ENCODE measurements at places on chromosomes 5 and 9.

GRCh38 chr5:108523360-108523759 lies 141.5 kb upstream of the FBXL17 start:
- DNase-seq, result no peak

GRCh38 chr9:100426189-100426529 lies 784 bp upstream of the MSANTD3 start:
- DNase-seq, result no peak

DNA sequence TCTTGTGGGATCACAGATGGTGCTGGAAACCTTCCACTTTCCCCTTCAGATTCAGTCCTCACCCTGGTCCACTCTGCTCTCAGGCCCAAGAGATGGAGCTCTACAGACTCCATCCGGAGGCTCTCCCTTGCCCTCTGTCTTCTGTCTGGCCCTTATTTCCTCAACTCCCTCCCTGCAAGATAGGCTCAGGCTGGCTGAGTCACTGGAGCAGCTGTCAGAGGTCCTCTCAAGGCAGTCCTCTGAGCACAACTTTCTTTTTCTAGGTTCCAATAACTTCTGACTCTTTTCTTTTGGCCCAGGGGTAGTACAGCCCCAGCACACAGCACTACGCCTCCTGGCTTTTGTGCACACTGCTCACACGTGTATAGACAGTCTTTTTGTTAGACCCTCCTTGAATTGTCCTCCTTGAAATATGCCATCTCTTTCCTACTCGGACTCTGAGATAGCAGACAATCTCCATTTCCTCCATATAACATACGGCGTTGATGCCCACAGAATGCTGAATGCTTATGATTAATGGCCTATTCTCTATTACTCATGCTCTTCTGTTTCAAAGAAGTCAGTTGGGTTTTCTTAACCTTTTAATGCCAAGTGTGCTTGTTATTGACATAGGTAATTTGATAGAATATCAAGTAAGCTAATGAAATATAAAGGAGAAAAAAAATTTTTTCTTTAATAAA lies 193.1 kb downstream of the SLC12A2 start:
- no peak for DNase-seq

DNA sequence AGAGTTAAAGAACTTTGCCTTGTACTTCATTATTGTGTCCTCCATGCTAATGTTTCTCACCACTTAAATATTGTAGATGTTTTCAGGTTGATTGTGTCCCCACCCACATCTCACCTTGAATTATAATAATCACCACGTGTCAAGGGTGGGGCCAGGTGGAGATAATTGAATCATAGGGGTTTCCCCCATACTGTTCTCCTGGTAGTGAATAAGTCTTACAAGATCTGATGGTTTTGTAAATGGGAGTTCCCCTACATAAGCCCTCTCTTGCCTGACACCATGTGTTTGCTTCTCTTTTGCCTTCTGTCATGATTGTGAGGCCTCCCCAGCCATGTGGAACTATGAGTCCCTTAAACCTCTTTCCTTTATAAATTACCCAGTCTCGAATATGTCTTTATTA lies 248.3 kb downstream of the FBXL7 start:
- no peak for DNase-seq

DNA sequence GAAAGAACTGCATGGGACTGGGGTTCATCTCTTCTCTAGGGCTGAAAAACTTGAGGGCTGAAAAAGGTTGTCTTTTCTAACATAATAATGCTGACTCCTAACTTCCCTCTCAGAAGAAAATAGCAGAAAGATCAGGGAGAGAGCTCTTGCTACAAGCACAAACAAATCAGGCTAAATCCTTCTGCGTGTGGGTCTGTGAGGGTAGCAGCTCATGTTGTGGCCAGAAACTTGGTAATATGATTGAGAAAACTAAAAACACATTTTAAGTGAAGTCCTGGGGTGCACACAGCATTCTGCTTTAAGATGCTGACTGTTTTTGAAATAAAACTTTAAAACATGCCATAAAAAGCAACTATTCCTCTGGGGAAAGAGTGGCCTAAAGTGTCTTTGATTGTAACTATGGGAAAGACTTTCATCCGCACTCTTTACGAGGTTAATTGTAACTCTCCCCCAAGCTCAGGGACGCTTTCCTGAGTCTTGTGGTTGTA lies 56.7 kb downstream of the SAXO1 start:
- DNase-seq, result no peak

DNA sequence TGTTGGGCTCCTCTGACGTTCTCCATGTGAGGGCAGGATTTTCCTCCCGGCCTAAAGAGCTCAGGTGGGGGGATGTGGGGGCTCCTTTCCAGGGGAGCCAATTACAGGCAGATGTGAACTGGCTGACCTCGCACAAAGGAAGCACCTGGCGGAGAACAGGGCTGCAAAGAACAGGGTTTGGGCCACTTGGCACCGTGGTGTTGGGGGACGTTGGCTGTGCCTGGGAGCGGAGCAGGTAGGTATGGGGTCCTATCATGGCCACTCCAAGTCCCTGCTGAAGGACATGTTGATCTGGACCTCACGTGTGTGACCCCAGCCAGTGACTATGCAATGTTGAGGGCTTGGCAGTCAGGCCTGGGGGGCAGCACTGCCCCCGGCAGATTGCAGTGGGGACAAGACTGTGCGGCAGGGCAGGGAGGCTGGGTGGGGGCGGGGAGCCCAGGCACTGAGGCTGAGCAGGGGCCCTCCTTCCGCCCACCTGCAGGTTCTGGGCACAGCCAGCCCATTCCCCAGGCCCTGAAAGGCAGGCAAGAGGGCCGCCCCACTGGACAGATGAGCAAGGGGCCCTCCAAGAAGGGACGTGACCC lies 19.4 kb downstream of the FIBCD1 start:
- DNase-seq, result no peak

GRCh38 chr5:2737273-2738155 lies 14.0 kb downstream of the IRX2 start:
- DNase-seq, result no peak

DNA sequence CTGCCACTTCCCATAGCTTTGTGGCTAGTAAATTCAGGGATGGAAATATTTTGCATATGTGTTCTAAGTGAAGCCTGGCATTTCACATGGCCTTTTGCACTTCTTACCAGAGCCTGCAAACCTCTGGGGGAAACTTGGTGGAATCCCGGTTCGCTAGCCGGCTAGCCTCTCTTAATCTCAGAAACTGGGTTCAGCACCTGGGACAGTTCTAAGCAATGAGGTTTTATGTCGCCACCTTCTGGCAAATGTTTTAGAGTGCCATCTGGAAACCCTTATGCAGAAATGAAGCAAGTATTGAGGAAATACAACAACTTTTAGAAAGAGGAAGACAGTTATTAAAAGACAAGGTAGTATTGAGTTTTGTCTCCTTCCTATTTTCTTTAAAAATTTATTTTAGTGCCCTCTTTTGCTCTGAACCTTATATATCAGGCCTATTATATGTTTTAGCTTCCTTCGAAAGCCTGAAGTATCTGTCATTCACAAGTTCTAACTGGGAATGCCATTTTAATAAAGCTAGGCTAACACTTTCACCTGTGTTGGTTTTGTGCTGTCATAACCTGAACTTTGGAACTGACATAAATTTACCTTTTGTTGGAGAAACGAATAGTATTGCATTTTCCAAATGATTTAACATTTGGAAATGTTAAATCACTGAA lies 963 bp upstream of the HTR1A start:
- peak; percentile 73 for DNase-seq

DNA sequence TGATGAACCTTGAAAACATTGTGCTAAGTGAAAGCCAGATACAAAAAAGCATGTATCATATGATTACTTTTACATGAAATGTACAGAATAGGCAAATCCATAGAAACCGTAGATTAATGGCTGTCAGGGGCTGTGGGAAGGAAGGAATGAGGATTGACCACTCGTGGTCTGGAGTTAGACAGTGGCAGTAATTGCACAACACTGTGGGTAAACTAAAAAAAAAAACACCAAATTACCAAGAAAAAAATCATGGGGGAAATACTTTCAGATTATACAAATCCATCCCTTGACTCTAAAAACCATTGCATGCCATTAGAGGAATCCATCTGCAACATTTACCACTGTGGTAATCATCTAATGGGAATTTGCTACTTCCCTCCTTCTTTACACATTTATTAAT lies 140.0 kb downstream of the SIL1 start:
- DNase-seq, result no peak

- DNase-seq, result no peak
Measured at GRCh38 chr9:133868203-133868602, 123.9 kb downstream of the VAV2 start.

- no peak for DNase-seq
Measured at GRCh38 chr5:10734037-10734709, 26.9 kb downstream of the DAP start.

DNA sequence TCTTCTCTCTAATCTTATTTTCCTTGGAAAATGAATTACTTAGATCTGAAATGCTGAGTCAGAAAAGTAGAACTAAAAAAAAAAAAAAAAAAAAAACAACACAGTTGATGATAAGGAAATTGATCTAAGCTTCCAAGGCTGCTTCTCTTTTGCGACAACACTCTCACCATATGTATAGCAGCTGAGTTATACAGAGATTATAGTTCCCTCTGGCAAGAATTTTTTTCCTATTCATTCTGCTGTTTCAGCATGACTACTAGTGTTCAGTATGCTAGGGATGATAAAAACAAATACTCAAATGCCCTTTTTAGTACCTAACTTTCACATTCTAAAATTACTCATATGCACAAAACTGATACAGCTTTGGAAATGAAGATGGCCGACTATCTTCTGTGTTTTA lies 267.3 kb downstream of the MLLT3 start:
- DNase-seq, result no peak

DNA sequence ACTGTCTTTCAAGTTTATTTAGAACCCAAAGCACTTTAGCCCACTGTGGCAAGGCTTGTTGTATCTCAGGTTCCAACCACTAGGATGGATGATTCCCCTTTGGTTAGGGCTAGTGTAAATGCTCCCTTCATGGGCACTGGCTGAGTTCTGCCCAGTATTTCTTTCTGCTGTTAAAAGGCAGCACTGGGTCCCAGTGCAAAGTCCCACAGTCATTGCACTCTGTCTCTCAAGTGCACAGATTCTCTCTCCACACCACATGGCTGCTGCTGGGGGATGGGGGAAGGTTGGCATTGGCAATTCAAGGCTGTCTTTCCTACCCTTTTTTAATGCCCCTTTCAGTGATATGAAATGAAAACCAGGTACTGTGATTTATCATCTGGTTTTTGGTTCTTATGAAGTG lies 7.2 kb upstream of the NPR3 start:
- DNase-seq, result no peak

GRCh38 chr5:141969783-141970771 lies 1.2 kb downstream of the RNF14 start:
- DNase-seq, result peak; percentile 77

DNA sequence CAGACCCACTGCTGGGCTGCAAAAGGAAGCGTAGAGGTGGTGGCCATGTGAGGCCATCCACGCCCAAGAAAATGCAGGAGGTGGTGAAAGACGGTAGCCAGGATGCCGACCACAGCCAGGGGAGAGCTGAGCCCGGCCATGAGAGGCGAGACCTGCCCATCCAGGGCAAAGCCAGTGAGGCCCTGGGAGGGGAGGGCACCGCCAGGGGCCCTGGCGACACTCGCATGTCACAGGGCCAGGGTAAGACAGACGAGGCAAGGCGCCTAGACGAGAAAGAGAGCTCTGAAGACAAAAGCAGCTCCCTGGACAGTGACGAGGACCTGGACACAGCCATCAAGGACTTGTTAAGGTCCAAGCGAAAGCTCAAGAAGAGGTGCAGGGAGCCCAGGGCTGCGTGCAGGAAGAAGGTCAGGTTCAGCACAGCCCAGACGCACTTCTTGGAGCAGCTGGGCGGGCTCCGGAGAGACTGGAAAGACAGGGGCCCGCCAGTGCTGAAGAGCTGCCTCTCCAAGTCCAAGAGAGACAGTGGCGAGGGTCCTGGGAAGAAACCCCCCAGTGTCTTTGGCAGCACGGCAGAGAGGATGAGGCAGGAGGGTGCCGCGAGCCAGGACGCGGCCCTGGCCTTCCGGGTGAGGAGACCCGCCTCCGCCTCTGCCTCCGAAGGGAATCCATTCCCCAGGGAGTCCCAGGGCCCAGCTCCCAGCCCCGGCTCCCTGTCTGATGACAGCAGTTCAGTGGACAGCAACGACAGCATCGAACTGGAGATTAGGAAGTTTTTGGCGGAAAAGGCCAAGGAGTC lies 6.9 kb downstream of the PPP1R26 start:
- no peak for DNase-seq

DNA sequence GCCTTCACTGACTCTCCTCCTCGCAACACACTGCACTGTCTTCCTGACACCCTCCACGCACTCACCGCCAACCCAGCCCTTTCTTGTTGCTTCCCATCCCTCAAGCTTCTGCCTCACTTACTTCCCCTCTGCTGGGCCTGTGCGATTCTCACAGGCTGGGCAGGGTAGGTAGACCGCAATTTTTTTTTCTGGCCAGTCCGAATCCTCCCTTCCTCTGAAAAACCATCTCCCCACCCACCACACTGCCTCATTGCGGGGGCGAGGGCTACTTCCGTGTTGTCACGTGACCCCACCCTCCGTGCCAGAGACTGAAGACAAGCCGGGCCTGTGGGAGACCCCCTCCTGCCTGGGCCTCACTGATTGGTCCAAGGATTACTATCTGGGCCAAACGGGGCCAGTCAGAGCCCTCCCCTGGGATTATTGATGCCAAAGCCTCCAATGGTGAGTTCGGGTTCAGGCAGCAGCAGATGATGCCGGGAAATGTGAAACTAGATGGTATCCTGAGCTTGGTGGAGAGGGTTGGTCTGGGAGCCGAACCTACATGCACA lies 73.1 kb downstream of the STK10 start:
- peak; percentile 97 for DNase-seq

- DNase-seq, result no peak
Measured at GRCh38 chr5:170633235-170634081, 129.6 kb downstream of the KCNIP1 start.

DNA sequence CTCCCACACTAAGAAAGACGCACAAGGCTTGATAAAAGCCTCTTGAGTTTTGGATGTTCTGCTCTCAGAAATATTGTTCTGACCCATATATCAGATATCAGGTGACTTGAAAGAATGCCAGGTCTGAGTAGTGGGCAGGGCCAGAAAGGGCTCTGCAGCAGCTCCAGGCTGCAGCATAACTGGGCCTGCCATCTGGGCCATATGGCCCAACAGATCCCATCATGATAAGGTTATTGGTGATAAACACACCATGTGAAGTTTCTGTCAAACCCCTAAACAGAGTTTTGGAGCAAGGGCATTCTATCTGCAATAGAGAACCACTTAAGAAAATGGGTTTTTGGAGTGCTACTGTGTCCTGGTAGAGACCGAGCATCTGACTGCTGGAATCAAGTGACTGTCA lies 29.8 kb upstream of the NPM1 start:
- no peak for DNase-seq

DNA sequence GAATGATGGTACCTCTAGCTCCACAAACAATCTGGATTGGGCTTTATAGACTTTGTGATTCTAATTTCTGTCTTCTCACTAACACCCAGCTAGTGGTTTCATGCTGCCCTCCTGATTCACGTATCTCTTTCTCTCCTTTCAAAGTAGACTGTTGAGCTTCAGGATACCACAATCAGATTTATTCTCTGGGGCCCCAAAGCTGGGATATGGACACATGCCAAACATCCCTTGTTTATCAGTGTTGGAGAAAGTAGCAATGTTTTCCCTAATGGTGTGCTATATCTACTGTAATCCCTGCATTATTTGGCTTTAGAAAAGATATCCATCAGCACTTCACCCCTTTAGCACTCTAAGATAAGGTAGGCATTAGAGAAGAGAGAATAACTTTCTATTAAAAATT lies 361.0 kb downstream of the FGF10 start:
- no peak for DNase-seq

All from inflammatory macrophage (primary cell).